NCI-H1048 (cell line): ENCODE measurements at places on chromosomes 4 and X.

- DNase-seq = no peak
Measured at GRCh38 chr4:2757426-2757825, 1.3 kb upstream of the TNIP2 start.

DNA sequence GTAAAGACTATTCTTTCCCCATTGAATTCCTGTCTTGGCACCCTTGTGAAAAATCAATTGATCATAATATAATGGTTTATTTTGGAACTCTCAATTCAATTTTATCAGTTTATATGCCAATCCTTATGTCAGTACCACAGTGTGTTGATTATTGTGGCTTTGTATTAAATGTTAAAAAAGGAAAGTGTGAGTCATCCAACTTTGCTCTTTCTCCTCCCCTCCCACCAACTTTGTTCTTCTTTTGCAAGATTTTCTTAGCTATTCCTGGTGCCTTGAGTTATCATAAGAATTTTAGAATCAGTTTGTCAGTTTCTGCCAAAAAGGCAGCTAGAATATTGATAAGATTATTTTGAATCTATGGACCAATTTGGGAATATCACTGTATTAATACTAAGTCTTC is 11.2 kb upstream of the RNF175 start:
- DNase-seq = no peak

DNA sequence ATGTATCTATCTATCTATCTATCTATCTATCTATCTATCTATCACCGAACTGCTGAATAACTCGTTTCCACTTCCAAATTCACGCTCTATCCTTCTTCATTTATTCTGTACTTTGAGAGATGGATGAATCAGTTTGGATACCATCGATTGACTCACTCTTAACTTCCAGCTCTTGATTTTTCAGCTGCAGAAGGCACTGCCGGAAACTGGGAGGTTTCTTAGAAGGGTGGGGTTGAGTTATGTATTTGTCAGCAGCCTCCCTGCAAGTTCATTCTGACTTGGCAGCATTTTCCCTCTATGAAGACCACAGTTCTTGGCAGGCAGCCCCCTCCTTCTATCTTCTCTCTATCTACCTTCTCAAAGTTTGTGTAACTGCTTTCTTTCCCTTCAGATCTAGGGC is 112.0 kb upstream of the MAGEB18 start:
- DNase-seq = no peak

- DNase-seq = no peak
Measured at GRCh38 chr4:101977076-101977475, 186.5 kb downstream of the BANK1 start.

GRCh38 chr4:11480683-11481082 is 52.0 kb upstream of the HS3ST1 start:
- DNase-seq = no peak

GRCh38 chr4:145814246-145814645 is 124.4 kb downstream of the ZNF827 start:
- no peak for DNase-seq

DNA sequence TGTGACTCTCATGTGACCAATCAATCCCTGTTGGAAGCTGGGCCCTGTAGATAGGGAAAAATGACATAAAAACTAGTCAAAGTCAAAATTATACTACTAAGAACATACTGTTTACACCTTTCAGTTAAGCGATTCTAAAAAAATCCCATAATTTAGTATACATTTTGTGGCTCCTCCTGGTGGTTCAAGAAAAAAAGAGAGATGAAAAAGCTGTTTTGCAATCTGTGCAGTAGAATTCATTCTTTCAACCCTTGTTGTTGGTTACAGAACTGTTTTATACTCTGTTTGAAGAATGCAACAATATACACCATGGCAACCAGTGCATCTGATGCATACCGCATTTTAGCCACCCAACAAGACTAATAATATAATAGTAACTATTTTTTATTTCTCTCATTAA is 66.8 kb upstream of the ANK2 start:
- DNase-seq = no peak

GRCh38 chr4:105106426-105106825 is 40.2 kb upstream of the TET2 start:
- DNase-seq = no peak

- no peak for DNase-seq
Measured at GRCh38 chr4:7370038-7370437, 64.7 kb downstream of the PSAPL1 start.

GRCh38 chr4:25030277-25031076 is at the start of gene LGI2:
Gene LGI2 (minus strand): TSS chr4:25030946. CDS start chr4:25030693, 253 bp downstream.
- DNase-seq = no peak

DNA sequence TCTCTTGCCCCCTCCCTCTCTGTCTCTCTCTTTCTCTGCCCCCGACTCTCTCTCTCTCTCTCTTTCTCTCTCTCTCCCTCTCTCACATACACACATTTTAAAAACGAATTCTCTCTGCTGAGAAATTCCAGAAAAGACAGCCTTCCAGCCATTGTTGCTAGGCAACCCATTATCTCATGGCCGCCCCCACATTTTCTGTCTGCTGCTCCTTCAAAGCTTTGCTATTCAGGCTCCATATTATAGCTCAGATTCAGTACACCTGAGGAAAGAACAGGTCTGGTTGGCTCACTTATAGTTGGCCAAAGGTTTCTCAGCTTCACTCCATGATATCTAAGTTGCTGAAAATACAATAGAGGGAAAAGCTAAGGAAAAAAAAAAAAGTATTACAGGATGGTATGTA is 174.4 kb upstream of the RADX start:
- DNase-seq = no peak
